ENCODE measurements at places on chromosomes 2 and 18. TPM values are rescaled to one million over a fixed set of nuclear protein-coding genes. Genes with fewer than 3 reads are reported as not detected.

The KCNK3 gene
- total RNA-seq = 32.8 TPM

DNA sequence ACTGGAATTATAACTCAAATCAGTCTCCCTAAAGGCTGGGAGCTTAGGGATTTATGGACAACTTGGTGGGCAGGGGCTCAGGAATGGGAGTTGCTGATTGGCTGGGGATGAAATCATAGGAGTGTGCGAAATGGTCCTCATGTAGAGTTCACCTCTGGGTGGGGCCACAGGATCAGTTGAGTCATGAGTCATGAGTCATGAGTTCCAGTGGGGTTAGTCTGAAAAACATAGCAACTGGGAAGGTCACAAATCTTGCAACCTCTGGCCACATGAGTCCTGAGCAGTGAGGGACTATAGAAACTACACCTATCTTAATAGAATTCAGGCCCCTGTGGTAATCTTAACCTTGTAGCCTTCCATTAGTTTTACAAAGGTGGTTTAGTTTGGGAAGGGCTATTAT, 383.3 kb downstream of the RBM43 start:
- peak; percentile 30 for DNase-seq

DNA sequence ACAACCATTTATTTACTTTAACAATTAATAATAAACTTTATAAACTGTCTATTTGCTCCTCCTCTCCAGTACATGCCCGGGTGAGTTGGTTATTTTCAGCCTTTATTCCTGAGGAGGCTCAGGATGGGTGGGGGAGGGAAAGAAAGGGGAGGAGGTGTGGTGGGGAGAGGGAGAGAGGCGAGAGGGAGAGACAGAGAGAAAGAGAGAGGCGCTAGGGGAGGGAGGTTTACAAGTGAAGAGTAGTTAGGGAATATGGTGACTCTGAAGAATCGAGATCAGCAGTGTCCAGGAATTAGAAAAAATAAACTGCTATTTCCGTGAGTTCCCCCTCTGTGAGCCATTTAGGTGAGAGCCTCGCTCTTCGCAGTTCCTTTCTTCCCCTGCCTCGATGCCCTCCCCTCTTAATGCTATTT, 138.9 kb downstream of the MEIS1 start:
- DNase-seq = no peak

GRCh38 chr18:23229472-23229871, 94.2 kb downstream of the CABLES1 start:
- no peak for DNase-seq

GRCh38 chr18:79506191-79507075, 110.7 kb downstream of the NFATC1 start:
- no peak for DNase-seq

- DNase-seq = no peak
Measured at GRCh38 chr2:55011831-55012671, 38.2 kb downstream of the RTN4 start.
